ENCODE measurements at places on chromosomes 7 and 10.
A peak's percentile ranks its signal among the peaks of the same experiment; 100 is the strongest.

- peak; percentile 73 for DNase-seq
These were observed 71.3 kb upstream of the TNRC18 start for GRCh38 chr7:5494683-5495561.

GRCh38 chr10:100985336-100985735, 2.0 kb downstream of the MRPL43 start:
- no peak for DNase-seq

DNA sequence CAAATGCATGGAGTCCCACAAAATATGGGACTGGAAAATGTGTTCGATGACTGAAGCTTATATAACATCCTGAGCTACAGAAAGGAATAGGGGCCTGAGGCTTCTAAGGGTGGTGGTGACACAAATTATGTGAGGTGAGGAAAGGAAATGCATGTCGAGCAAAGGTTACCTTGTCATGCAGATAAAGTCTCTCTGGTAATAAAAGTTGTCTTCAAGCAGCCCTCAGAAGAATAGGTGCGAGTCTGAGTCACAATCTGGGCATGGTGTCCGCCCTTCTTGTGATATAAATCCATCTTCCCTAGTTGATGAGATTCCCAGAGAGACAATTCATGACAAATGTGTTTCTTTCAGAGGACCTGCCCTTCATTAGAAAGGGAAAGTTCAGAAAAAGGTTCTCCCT, 985.2 kb upstream of the C7orf33 start:
- no peak for DNase-seq

- DNase-seq, result no peak
These were observed 163.5 kb upstream of the AGK start for GRCh38 chr7:141387521-141388217.

DNA sequence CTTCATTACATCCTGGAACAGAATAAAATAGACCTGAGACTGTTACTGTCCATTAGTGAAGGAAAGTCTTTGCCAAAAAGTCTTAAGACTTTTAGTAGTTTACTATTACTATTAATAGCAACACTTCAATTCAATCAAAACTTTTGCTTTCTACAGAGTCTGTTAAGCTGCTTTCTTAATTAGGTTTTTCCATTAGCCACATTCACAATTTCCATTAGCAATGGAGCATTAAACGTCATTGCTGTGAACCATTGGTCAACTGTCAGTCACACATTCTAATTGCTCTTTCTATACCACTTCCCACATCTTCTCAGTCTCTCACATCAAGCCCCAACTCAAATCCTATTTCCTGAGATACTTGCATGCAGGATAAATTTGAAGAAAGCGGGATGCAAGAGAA, 736.6 kb upstream of the SORCS1 start:
- no peak for DNase-seq

- DNase-seq, result no peak
These were observed 497 bp upstream of the RAB11FIP2 start for GRCh38 chr10:118047157-118047719.

DNA sequence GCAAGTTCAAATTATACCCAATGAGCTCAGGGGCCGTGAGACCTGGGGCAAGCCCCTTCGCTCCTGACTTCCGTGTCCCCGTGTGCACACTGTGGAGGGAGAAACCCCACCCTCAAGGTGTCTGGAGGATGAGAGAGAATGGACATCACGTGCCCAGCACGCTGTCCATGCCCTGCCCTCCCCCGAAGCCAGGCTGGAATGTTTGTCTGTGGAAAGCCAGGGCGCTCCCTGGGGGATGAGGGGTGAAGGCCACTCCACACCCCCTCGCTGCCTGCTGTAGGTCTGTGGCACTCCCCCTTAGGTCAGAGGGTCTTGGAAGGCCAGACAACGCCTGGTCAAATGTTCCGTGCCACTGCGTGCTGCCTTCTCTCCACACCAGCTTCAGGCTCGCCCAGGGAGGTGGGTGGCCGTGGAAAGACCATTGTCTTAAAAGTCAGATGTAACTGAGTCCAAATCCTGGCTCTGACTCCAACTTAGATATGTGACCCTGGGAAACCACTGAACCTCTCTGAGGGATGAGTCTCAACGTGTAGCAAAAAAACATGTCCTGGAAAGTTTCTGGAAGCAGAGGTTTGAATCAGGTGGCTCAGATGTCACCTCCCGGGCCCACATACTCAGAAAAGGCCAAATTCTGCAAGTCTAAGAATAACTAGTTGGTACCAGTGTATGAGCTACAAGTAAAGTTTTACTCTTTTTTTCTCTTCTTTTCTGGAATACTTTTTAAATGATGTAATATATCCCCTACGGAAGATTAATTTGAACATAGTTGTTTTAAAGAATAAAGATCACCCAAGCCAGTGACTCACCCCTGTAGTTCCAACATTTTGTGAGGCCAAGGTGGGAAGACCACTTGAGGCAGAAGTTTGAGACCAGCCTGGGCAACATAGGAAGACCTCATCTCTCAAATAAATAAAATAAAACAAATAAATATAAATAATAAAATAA, 24.9 kb downstream of the RCC1L start:
- no peak for DNase-seq

GRCh38 chr10:30384701-30385201, 35.7 kb upstream of the MTPAP start:
- no peak for DNase-seq

- DNase-seq, result peak; percentile 29
These were observed 610 bp downstream of the AVPI1 start for GRCh38 chr10:97686301-97686961.

DNA sequence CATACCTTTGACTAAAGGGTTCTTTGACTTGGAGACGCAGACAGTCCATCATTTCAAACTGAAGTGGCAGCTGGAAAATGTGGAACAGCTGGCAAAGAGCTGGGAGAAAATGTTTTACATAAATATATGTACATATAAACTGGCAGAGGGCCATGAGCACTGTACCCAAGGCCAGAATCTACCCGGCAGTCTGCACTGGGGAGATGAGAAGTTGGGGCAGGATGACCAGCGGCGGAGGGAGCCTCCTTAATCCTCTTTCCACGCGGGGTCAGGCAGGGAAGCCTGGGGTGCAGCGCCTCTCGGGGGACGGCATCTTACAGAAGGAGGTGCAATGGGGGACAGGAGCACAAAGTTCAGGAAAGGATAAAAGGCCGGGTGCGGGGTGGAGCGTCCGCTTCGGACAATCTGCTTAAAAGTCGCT, 1.3 kb downstream of the GLI3 start:
- no peak for DNase-seq

- no peak for DNase-seq
These were observed 12.8 kb downstream of the KCTD7 start for GRCh38 chr7:66641526-66641871.

DNA sequence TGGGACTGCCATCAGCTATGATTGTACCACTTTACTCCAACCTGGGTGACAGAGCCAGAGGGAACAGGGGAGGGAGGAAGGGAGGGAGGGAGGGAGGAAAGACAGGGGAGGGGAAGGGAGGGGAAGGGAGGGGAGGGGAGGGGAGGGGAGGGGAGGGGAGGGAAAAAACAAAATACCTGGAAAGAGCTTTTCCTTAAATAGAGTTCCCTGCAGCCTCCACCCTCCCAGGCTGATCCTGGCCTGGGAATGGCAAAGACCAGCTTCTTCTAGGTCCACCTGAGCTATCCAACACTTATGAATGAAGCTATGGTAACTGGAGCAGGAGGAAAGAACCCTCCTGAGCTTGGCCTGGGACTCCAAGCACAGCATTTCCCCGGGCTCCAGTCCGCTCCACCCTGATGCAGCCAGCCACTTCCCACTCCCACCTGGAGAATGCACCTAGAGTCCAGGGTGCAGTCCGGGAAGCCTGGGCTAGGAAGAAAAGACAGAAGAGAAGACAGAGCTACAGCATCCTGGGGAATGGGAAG, 66.1 kb downstream of the GRID1 start:
- DNase-seq, result no peak

- no peak for DNase-seq
These were observed 717.5 kb upstream of the LRRN3 start for GRCh38 chr7:110373416-110373815.

GRCh38 chr7:45646207-45646821, 72.1 kb downstream of the ADCY1 start:
- DNase-seq, result no peak

DNA sequence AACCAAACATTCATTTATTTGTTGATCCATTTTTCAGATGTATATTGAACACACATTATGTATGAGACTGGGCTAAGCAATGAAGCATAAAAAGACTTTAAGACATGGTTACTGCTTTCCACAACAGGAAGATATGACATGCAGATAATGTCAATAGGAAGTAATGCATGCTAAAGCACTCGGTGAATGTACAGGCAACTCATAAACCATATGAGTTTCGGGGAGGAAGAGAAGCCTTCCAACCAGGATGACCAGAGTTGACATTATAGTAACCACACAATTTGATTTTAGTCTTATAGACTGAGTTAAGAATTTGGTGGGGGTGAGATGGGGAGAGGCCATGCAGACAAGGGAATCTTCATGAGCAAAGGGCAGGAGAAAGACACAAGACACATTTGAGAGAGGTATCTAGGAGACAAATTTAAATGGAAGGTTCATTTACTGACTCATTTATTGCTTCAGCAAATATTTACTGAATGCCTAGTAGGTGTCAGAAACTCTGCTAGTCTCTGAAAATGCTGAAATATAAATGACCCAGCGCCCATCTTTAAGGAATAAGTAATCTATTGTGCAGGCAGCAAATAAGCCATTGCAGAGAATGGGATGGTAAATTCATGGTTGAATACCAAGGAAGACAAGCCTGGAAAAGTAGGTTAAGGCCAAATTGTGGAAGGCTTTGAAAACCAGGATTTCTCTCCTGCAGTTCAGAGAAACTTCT, 19.0 kb upstream of the SLK start:
- no peak for DNase-seq

GRCh38 chr7:80318081-80318480, 183.4 kb downstream of the GNAI1 start:
- DNase-seq, result no peak

Measured in CD4-positive, alpha-beta T cell treated with Interleukin-4 for 4 hours (primary cell).